Activated gamma-delta T cell (primary cell): ENCODE measurements at places on chromosomes 13 and 19.

DNA sequence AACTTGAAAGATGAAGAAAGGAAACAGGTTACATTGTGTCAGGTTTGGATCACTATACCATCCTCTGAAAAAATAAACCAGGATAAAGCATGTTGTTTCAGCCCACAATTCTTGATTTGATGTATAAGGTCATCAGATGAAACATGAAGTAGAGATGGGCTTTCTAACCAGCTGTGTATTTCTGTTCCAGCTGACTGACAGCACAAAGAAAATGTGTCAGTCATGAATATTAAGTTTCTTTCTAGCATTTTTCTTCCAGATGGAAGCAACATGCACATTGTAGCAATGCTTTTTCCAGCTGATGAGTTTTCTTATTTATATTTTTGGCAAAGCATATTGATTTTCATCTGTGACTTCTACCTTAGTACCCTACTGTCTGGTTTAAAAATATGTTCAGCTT lies 199.6 kb downstream of the OXGR1 start:
- DNase-seq = no peak

DNA sequence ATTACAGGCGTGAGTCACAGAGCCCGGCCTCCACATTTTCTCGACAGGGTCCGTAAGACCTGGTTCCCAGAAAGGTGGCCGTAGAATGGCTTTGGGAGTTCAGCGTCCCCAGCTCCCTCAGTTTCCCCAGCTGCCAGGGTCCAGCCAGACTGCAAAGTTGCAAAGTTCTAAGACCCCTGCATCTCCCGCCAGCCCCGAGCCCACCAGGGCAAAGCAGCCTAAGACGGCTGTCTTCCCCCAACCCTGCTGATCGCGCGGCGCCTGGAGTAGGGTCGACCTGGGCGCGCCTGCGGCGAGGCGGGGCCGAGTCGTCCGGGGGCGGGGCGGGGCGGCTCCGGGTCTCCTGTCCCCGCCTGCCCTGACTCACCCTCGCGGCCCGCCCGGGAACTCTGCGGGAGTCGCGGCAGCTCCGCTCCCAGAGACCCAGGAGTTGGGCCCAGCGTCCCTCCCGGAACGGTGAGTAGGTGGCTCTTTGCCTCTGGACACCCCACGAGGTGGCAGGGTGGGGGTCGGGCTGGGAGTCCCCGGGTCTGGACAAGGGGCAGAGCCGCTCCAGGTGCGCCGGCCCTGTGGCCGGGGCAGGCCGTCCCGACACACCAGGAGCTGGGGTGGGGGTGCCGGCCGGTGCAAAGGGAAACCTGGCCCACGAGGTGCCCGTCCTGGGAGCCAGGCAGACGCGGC lies at the start of gene LRRC8E:
Gene LRRC8E, plus strand, starts transcription at position 366 of the 681 bp plus-strand sequence. CDS start 7,094 bp downstream, outside the sequence.
- no peak for DNase-seq

DNA sequence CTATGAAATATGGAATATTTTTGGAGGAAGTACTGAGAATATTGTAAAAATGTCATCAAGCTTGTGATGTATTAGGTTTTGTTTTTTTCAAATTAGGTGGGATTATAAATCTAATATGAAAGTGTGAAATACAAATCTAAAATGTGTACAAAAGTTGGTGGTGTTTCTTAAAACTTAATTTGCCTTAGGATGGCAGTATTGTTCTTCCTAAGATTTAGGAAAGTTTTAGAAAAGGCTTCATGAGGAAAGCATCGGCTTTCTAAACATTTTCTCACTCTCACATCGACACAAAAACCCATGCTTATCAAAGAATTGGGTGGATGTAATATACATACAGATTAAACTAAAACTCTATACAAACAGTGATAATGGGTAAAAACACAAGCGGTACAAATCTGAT lies 972.0 kb upstream of the PCDH20 start:
- no peak for DNase-seq

DNA sequence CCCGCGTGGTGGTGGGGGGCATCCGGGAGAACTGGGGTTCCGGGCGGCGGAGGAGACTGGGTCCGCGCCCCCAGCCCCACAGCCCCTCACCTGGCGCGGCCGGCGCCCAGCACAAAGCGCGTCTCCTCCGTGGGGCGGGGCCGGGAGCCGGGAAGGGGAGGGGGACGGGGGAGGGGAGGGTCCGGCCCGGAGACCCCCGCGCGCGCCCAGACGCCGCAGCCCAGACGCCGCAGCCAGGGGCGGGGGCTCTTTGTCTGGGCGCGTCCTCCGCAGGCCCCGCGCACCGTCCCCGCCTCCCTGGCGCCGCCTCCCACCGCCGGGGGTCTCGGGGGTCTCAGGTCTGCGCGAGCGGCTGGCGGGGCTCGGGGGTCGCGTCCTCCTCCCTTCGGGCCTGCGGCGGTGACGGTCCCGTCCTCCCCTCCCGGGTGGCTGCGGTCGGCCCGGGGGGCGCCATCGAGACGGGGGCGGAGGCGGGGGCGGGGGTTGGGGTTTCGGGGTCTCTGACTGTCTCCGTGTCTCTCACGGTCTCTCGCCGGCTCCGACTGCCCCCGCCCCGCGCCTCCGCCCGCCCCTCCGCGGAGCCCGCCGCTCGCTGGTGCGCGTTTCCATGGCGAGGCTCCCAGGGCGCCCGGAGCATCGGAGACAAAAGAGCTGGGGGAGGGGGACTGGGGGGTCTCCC lies at the start of gene PLPPR3:
Gene PLPPR3, minus strand, starts transcription at position 131 of the 679 bp plus-strand sequence. CDS start 396 bp downstream, outside the sequence.
- DNase-seq = no peak

GRCh38 chr13:45055198-45055901 lies 65.0 kb upstream of the GTF2F2 start:
- no peak for DNase-seq

GRCh38 chr19:44003461-44004009 lies 778 bp downstream of the ZNF230 start:
- DNase-seq = no peak

DNA sequence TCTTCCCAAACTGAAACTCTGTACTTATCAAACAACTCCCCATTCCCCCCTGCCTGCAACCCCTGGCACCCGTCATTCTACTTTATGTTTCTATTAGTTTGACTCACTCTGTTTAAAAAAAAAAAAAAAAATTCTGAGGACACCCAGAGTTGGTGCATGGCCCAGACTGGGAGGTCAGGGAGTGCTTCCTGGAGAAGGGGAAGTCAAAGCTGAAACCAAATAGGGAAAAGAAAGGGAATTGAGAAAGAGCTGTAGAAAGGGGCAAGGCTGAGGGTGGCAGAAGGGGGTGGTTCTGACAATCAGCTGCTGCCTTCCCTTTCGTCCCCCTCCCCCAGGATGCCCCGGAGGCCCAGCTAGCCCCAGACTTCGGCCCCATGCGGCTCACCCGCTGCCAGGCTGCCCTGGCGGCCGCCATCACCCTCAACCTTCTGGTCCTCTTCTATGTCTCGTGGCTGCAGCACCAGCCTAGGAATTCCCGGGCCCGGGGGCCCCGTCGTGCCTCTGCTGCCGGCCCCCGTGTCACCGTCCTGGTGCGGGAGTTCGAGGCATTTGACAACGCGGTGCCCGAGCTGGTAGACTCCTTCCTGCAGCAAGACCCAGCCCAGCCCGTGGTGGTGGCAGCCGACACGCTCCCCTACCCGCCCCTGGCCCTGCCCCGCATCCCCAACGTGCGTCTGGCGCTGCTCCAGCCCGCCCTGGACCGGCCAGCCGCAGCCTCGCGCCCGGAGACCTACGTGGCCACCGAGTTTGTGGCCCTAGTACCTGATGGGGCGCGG lies 9.0 kb upstream of the STRN4 start:
- DNase-seq = no peak

- no peak for DNase-seq
Observed at GRCh38 chr13:110115591-110115990, 191.4 kb downstream of the COL4A1 start.

DNA sequence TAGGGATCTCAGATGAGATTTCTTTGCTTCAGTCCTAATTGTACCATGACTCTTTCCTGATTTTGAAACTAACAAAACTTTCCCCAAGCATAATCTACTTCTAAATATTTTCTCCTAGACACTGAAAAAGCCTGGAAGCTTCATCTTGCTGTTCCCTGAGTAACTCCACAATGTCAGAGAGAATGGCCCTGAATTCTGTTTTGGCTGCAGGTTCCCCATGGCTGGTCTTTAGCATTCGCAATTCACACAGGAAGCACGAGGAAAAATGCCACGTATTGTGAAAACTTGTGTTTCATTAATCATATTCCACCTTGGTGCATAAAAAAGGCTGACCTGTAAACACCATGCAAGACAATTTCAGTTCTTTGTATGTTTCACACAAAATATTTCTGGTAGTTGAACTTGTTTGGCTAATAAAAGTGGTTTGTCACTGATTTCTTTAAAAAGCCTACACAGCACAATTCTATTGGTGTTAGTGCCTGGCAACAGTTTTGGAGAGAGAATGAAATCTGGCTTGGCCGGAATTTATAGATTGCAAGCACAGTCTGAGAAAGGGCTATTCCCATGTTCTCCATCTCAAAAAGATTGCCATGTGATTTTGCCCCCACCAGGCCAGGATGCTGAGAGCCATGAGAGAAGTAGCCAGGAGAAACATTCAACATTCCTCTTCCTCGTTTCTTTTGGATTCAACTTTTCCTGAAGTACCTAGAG lies 367.1 kb downstream of the NDFIP2 start:
- DNase-seq = no peak

DNA sequence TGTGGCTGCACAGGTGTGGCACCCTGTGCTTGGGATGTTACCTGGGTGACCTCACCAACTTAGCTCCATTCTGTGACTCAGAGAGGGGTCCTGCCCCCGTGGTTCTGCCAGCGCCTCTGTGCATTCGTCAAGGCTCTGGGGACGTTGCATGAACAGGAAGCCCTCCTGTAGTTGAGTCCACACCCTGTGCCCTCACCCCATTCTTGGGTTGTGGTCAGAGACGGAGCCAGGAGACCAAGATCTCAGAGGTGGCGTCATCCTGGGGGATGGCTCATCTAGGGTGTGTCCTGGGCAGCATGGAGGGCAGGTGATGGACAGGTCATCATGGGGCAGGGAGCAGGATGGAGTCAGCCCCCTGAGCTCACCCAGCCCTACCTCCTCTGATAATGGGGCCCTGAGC lies 2.5 kb downstream of the COX6B2 start:
- no peak for DNase-seq

- DNase-seq = no peak
Observed at GRCh38 chr13:46716821-46717220, 80.1 kb downstream of the ESD start.

- DNase-seq = no peak
Observed at GRCh38 chr13:26112843-26113242, 61.0 kb upstream of the SHISA2 start.

DNA sequence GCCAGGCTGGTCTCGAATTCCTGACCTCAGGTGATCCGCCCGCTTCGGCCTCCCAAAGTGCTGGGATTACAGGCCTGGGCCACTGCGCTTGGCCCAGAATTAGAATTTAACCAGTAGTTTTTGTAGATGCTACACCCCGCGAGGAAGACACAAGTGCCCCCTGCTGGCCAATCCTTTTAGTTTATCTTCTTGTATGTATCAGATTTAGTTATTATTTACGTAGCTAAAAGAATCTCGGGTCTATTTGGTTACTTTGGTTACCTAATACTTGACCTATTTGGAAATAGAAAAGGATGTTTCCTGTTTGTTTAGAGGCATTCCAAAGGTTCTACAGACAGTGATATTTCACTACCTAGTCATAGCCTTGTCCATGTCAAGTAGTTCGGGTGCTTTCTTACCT lies 22.0 kb downstream of the MUC16 start:
- no peak for DNase-seq

- DNase-seq = no peak
Observed at GRCh38 chr13:39603424-39603947, 493 bp upstream of the LHFPL6 start.

GRCh38 chr13:48162217-48162616 lies 67.3 kb upstream of the MED4 start:
- no peak for DNase-seq

DNA sequence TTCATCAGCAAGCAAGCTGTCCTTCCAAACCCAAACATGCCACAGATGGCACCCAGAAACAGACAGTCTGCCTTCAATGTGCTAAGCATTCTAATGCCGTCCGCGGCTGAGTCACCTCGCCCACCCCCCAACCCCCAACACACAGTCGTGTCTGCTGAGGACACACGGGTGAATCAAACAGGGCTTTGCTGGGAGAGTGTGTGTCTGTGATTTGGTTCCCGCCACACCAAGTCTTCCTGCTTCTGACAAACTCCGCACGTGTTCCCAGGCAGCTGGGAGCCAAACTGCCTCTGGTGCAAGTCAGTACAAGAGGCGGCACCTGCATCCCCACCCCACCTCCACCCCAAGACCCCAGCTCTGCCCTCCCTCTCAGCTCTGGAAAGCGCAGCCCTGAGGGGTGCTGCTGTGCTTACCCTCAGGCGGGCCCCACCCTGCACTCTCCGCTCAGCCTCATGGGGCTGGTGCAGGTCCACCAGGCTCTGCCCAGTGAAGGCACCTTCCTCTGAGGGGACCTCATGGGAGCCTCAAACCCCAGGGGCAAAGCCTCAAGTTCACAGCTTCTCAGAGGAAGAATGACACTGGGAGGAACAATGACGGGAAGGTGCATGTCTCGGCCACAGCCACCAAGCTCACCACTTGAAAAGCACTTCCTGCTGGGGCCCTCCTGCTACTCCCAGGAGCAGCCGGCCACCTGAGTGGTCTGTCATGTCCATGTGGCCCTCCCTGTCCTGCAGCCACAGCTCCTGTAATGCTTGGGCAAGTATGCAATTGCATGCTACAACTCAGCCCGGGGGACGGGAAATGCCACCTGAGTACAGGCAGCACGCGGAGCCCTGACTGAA lies 15.0 kb upstream of the SLC35E1 start:
- DNase-seq = peak; percentile 55

GRCh38 chr19:447816-448560 lies 12.8 kb downstream of the SHC2 start:
- DNase-seq = no peak

DNA sequence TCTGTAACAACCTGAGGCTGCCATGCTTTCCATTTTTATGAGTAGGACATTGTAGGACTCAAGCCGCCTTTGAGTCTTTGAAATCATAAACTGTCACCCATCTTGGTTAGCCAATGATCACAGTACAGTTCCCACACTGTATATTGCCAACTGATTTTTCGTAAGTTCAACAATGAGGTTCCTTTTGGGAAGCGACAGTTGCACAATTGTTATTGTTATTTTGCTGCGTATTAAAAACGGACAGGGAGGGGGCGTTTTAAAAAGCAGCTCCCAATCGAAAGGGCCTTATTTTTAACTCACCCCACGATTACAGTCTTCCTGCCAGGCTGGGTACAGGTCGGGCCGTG lies 601 bp downstream of the SLC46A3 start:
- no peak for DNase-seq

DNA sequence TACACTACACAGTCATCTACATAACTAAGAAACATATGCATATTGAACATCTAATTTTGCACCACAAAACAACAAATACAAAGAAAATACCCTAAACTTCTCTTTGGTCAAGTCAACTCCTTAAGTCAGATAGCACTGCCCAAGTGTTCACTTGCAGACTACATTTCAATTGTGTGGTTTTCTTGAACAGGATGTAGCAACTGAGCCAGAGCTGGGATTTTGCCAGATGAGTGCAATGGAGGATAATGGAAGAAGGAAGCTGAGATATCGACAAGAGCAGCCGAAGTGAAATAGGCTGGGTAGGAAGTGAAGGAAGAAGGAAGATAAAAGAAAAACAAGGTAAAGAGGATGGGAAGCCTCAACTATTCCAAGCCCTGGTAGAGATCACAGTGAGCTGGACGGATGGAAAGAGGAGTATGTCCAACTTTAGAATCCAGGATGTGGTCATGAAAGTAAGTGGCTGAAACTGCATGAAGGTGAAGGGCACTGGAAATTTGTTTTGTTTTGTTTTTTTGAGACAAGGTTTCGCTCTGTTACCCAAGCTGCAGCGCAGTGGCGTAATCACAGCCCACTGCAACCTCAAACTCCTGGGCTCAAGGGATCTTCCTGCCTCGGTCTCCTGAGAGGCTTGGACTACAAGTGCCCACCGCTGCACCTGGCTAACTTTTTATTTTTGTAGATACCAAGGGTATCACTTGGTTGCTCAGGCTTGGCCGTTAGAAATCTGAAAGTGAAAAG lies 15.0 kb downstream of the NUFIP1 start:
- DNase-seq = no peak
